Body of pancreas (tissue), 4 donors: ENCODE measurements at places on chromosomes 3 and 15.
A peak's percentile ranks its signal among the peaks of the same experiment; 100 is the strongest.

- peaks cover 18% of the 10 kb centered on the region for H3K4me1 ChIP-seq
- no peak overlapping the region for H3K27ac ChIP-seq
- peak; percentile 13 for DNase-seq
Observed at GRCh38 chr3:184491867-184492615, 69.5 kb upstream of the EPHB3 start.

- no peak overlapping the region for H3K27ac ChIP-seq
- H3K4me1 ChIP-seq, result no peaks in the 10 kb centered on the region
- H3K36me3 ChIP-seq, result no peaks in the 10 kb centered on the region
- H3K27me3 ChIP-seq, result no peaks in the 10 kb centered on the region
- DNase-seq, result no peak
Observed at GRCh38 chr15:48426044-48426443, 94.8 kb downstream of the DUT start.

DNA sequence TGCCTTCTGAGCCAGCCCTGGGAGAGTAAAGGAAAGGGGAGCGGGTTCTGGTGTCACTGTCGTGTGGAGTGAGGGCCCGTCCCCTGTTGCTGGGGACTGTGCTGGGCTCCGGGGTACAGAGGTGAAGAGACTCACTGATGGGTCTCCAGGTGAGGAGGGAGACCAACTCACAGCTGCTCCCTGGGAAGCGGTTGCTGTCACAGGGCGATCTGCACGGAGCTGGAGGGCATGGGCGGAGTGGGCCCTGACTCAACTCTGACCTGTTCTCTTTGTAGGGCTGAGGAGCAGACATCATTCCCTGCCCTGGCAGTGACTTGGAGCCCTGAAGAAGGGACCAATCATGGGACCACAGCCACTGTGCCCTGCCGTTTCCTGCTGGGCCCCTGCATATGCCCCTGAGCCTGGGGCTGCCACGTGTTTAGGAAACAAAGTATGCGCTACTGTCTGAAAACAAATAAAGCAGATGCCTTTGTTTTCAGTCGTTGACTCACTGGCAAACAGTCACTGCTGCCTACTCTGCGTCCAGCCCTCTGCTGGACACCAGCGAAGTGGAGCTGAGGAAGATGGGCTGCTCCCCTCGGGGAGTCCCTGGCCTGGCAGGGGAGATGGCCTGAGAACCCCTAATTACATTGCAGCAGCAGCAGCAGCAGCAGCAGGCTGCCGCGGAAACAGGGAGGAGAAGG is 22.9 kb upstream of the PLXNA1 start:
- no peak overlapping the region for H3K27ac ChIP-seq
- H3K27me3 ChIP-seq, result no peaks in the 10 kb centered on the region
- no peaks in the 10 kb centered on the region for H3K36me3 ChIP-seq
- DNase-seq, result no peak
- no peak overlapping the region for H3K4me3 ChIP-seq

DNA sequence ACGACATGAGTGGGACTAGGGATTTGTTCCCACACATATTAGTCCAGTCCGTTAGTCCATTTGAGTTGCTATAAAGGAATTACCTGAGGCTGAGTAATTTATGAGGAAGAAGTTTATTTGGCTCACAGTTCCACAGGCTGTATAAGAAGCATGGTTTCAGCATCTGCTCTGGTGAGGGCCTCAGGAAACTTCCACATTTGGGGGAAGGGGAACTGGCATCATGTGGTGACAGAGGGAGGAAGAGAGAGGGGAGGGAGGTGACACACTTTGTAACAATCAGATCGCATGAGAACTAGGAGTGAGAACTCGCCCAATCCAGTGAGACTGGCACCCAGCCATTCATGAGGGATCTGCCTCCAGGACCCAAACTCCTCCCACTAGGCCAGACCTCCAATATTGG is 769.9 kb upstream of the ROBO1 start:
- no peak for DNase-seq
- no peaks in the 10 kb centered on the region for H3K36me3 ChIP-seq
- no peaks in the 10 kb centered on the region for H3K27me3 ChIP-seq
- H3K4me1 ChIP-seq, result no peaks in the 10 kb centered on the region
- H3K4me3 ChIP-seq, result no peak overlapping the region

GRCh38 chr15:51240066-51240465 is 98.3 kb downstream of the CYP19A1 start:
- H3K27me3 ChIP-seq, result no peaks in the 10 kb centered on the region
- H3K4me3 ChIP-seq, result no peak overlapping the region
- peaks cover 13% of the 10 kb centered on the region for H3K4me1 ChIP-seq
- DNase-seq, result no peak
- no peak overlapping the region for H3K27ac ChIP-seq

DNA sequence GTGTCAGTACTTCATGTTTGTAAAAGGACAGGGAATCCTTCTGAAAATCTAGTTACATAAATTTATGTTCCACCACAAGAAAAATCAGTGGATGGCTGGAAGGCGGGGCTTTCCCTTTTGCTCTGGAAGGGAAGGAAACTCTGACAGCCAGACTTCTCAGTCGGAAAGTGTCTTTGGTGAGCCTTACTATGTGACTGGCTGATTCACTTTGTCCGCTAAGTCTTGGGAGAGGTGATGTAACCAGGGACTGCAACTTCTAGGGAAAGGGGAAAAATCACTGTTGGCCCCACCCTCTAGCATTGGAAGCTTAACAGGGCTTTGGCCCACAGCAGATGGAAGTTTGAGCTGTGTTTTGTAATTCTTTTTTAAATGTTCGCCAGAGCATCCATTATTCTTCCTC is 281.4 kb upstream of the CTDSPL start:
- no peak overlapping the region for H3K4me3 ChIP-seq
- H3K36me3 ChIP-seq, result no peaks in the 10 kb centered on the region
- no peaks in the 10 kb centered on the region for H3K27me3 ChIP-seq
- H3K27ac ChIP-seq, result no peak overlapping the region
- H3K4me1 ChIP-seq, result no peaks in the 10 kb centered on the region
- no peak for DNase-seq

- no peak overlapping the region for H3K4me3 ChIP-seq
- no peak overlapping the region for H3K27ac ChIP-seq
- DNase-seq, result no peak
Observed at GRCh38 chr15:37375519-37375918, 275.2 kb upstream of the MEIS2 start.

- no peak for DNase-seq
- H3K27me3 ChIP-seq, result no peaks in the 10 kb centered on the region
- H3K27ac ChIP-seq, result no peak overlapping the region
- H3K4me3 ChIP-seq, result no peak overlapping the region
Observed at GRCh38 chr3:168824107-168824506, 728.4 kb upstream of the GOLIM4 start.

GRCh38 chr3:45981346-45982074 is 14.1 kb downstream of the FYCO1 start:
- H3K4me3 ChIP-seq, result no peak overlapping the region
- peaks cover 43% of the 10 kb centered on the region for H3K4me1 ChIP-seq
- no peaks in the 10 kb centered on the region for H3K27me3 ChIP-seq
- peaks cover 14% of the 10 kb centered on the region for H3K36me3 ChIP-seq
- DNase-seq, result no peak
- no peak overlapping the region for H3K27ac ChIP-seq

GRCh38 chr3:169541528-169541927 is 122.0 kb downstream of the MECOM start:
- H3K4me1 ChIP-seq, result peaks cover 11% of the 10 kb centered on the region
- H3K36me3 ChIP-seq, result no peaks in the 10 kb centered on the region
- no peaks in the 10 kb centered on the region for H3K27me3 ChIP-seq
- H3K4me3 ChIP-seq, result no peak overlapping the region

DNA sequence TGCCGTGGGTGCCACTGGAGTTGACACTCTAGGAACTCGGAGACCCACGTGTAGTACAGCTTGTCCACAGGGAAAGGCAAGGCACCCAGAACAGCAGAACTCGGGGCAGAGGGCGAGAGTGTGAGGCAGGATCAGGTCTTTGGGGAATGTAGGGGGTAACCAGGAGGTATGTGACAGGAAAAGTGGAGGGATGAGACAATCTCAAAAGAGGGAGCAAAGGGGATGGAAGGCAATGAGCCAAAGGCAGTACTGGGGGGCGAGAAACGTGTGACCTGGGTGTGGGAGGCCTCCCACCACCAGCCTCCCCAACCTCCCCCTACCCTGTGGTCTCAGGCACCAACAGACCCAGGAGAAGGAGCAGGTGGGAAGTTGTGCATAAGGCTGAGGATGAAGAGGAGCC is 48.9 kb downstream of the UMPS start:
- no peak overlapping the region for H3K27ac ChIP-seq
- no peak overlapping the region for H3K4me3 ChIP-seq
- DNase-seq, result no peak
- H3K36me3 ChIP-seq, result no peaks in the 10 kb centered on the region
- no peaks in the 10 kb centered on the region for H3K27me3 ChIP-seq

GRCh38 chr3:48598323-48599076 is 3.4 kb upstream of the COL7A1 start:
- H3K27me3 ChIP-seq, result no peaks in the 10 kb centered on the region
- H3K27ac ChIP-seq, result no peak overlapping the region
- peaks cover 40% of the 10 kb centered on the region for H3K36me3 ChIP-seq

- H3K4me1 ChIP-seq, result peaks cover 21% of the 10 kb centered on the region
- H3K4me3 ChIP-seq, result no peak overlapping the region
- no peaks in the 10 kb centered on the region for H3K36me3 ChIP-seq
- H3K27me3 ChIP-seq, result no peaks in the 10 kb centered on the region
Observed at GRCh38 chr3:194396859-194397756, 2.0 kb downstream of the GP5 start.

DNA sequence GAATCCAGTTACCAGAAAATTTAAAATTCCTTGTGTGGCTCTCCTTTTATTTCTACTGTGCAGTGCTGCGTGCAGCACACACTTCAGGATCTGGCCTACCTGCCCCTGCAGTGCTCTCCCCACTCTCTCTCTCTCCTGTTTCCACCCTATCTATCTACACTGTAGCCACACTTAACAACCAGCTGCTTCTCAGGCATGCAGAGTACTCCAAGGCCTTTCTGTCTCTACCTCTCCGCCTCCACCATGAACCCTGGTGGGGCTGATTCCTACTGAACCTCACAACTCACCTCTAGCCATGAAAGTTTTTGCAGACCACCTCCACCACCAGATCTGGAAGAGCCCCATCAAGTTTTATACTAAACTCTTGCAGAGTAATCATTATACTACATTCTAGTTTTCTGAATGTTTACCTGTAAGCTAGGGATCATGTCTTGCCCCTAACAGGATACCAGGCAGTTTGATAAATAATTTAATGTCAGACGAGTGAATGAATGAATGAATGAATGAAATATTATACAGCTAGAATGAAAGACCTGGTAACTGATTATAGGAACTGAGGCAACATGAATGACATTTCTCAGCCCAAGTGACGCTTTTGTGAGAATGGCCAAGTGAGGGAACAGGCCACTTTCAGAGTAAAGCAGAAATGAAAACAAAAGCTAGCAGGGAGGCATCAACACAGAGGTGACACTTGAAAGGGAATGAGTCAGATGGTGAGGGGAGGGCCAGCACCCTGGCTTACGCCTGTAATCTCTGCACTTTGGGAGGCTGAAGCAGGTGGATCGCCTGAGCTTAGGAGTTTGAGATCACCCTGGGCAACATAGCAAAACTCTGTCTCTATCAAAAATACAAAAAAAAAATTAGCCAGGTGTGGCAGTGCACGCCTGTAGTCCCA is 363.5 kb downstream of the FOXP1 start:
- no peak overlapping the region for H3K27ac ChIP-seq
- H3K36me3 ChIP-seq, result no peaks in the 10 kb centered on the region
- no peaks in the 10 kb centered on the region for H3K27me3 ChIP-seq
- H3K4me3 ChIP-seq, result no peak overlapping the region
- H3K4me1 ChIP-seq, result no peaks in the 10 kb centered on the region

GRCh38 chr3:71843071-71843470 is 58.1 kb upstream of the PROK2 start:
- no peak overlapping the region for H3K27ac ChIP-seq
- DNase-seq, result no peak
- no peak overlapping the region for H3K4me3 ChIP-seq
- H3K27me3 ChIP-seq, result no peaks in the 10 kb centered on the region
- no peaks in the 10 kb centered on the region for H3K36me3 ChIP-seq
- H3K4me1 ChIP-seq, result no peaks in the 10 kb centered on the region

GRCh38 chr3:183312433-183312832 is 59.4 kb downstream of the B3GNT5 start:
- no peaks in the 10 kb centered on the region for H3K27me3 ChIP-seq
- H3K4me3 ChIP-seq, result no peak overlapping the region
- H3K36me3 ChIP-seq, result no peaks in the 10 kb centered on the region
- peaks cover 2% of the 10 kb centered on the region for H3K4me1 ChIP-seq
- no peak for DNase-seq

GRCh38 chr3:193910310-193910709 is 225.6 kb upstream of the HES1 start:
- no peak for DNase-seq
- H3K4me3 ChIP-seq, result no peak overlapping the region
- no peak overlapping the region for H3K27ac ChIP-seq
- no peaks in the 10 kb centered on the region for H3K4me1 ChIP-seq
- H3K36me3 ChIP-seq, result no peaks in the 10 kb centered on the region
- H3K27me3 ChIP-seq, result no peaks in the 10 kb centered on the region

- no peak overlapping the region for H3K27ac ChIP-seq
- no peak for DNase-seq
- H3K36me3 ChIP-seq, result no peaks in the 10 kb centered on the region
- H3K4me1 ChIP-seq, result peaks cover 5% of the 10 kb centered on the region
- no peaks in the 10 kb centered on the region for H3K27me3 ChIP-seq
Observed at GRCh38 chr15:29913528-29914135, 91.4 kb upstream of the TJP1 start.

DNA sequence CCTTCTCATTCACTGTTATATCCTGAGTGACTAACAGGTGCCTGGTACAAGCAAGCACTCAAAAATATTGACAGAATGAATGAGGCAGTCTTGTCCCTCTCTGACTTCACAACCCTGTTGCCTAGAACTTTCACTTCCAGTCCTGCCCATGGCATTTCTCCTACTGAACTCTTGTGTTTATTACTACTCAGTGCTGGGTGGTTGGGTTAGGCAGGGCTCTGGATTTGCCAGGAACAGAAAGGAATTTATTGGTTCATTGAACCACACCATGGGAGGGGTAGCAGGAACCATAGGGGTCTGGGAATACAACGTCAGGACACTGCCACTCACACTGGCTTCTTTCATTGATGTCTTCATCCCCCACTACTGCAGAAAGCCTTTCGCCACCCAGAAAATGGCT is 41.9 kb upstream of the SEMA4B start:
- peak overlapping the region; percentile 84 for H3K27ac ChIP-seq
- no peaks in the 10 kb centered on the region for H3K36me3 ChIP-seq
- H3K4me1 ChIP-seq, result peaks cover 74% of the 10 kb centered on the region
- no peak overlapping the region for H3K4me3 ChIP-seq

DNA sequence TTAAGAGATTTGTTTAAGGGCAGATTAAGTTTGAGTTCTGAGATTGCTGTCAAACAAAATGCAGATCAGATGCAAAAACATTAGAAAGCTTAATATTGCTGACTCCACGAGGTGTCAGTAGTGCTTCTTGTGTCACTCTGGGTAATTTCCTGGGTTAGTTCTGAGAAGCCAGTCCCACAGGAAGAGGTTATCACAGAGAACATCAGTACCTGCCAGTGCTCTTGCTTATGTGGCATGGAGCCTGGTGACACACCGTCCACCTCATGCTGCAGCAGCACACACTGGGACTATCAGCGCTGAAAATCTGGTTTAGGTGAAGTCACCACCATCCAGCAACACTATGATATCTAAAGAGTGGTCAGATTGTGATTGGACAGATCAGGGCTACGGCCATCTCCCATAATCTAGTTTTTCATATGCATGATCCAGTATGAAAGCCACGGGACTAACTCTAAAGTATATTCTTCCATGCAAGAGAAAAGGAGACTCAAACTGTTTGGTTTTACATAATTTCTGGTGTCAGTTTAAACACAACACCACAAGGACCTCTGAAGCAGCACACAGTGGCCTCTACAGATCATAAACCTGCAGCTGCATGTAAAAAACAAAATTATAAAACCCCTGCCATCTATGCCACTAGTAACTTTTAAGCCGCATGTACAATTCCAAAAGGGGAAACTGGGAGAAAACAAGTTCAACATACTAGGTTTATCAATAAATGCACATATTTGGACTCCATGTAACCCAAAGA is 36.1 kb upstream of the MYO5C start:
- H3K27me3 ChIP-seq, result no peaks in the 10 kb centered on the region
- no peak overlapping the region for H3K27ac ChIP-seq
- peaks cover 28% of the 10 kb centered on the region for H3K4me1 ChIP-seq
- no peak overlapping the region for H3K4me3 ChIP-seq
